ENCODE measurements at places on chromosomes 7 and 10.

DNA sequence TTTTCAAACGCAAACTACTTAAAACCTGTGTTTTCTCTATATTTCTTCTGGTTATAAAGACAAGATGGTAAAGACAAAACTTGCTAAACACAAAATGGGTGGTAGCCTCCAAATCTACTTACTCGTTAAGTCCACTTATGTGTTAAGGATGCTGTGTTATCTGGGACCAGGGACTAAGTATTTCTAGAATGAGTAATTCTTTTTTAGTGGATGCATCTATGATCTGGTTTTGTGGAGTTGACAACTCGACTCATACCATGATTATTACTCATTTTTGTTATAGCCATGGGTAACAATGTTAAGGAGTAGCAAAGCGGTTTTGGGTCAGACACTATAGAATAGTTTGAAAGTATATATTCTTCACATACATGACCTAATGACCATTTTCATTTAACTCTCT is 239.5 kb upstream of the FOXP2 start:
- no peaks in the 10 kb centered on the region for H3K4me1 ChIP-seq
- no peaks in the 10 kb centered on the region for H3K36me3 ChIP-seq
- no peak overlapping the region for H3K4me3 ChIP-seq
- no peak for DNase-seq

DNA sequence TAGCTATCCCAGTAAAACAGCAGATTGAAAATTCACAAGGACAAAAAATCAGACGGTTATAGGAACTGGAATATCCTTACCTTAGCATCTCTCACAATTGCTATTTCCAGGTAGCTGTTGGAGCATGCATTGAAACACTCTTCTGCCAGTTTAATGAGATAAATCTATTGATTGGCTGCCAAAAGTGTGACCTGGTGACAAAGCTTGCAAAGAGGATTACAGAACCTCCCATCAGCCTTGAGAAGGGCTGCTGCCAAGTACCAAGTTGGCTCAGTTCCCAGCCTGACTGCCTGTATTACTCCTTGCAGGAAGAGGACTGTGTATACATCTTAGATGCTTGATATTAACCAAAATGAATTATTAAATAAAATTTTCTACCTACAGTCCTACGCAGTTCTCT is 5.1 kb downstream of the PRLHR start:
- H3K36me3 ChIP-seq: no peaks in the 10 kb centered on the region
- H3K4me1 ChIP-seq: no peaks in the 10 kb centered on the region
- H3K27ac ChIP-seq: no peak overlapping the region
- peaks cover 17% of the 10 kb centered on the region for H3K27me3 ChIP-seq

DNA sequence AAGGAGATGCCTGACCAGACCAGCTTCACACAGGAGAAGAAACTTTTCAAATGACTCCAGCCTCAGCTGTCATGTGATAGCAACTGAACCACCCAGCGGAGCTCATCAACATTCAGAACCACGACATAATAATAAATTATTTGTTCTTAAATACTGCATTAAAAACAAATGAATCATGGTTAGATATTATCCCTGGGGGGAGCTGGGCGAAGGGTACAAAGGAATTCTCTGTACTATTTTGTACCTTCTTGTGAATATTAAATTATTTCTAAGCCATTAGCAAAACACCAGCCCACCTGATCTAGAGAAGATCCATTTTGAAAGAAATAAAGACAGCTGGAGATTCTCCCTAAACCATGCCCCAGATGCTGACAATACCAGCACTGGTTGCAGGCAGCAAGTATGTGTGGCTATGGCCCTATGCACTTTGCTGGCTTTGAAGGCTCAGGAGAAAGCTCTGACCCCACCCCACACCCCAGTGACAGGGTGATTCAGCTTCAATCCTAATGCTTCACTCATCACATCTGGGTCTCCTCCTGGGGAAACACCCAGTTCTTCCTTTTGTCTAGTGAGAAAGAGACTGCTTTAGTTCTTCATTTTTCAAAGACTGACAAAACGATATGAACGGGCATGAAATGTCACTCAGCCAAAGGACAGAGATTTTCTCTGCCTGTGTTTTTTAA is 45.5 kb upstream of the NKX2-3 start:
- H3K4me1 ChIP-seq: no peaks in the 10 kb centered on the region
- H3K27ac ChIP-seq: no peak overlapping the region
- no peaks in the 10 kb centered on the region for H3K27me3 ChIP-seq
- H3K4me3 ChIP-seq: no peak overlapping the region
- no peak for DNase-seq
- no peaks in the 10 kb centered on the region for H3K36me3 ChIP-seq

- no peaks in the 10 kb centered on the region for H3K36me3 ChIP-seq
- H3K4me3 ChIP-seq: no peak overlapping the region
- H3K4me1 ChIP-seq: no peaks in the 10 kb centered on the region
- H3K27ac ChIP-seq: no peak overlapping the region
- H3K27me3 ChIP-seq: no peaks in the 10 kb centered on the region
These were observed 4.5 kb downstream of the LLCFC1 start for GRCh38 chr7:142943706-142944268.

GRCh38 chr10:47418321-47418720 is 34.2 kb upstream of the ZNF488 start:
- H3K4me3 ChIP-seq: no peak overlapping the region
- no peaks in the 10 kb centered on the region for H3K4me1 ChIP-seq
- no peak for DNase-seq
- H3K27ac ChIP-seq: no peak overlapping the region
- H3K27me3 ChIP-seq: no peaks in the 10 kb centered on the region
- no peaks in the 10 kb centered on the region for H3K36me3 ChIP-seq

DNA sequence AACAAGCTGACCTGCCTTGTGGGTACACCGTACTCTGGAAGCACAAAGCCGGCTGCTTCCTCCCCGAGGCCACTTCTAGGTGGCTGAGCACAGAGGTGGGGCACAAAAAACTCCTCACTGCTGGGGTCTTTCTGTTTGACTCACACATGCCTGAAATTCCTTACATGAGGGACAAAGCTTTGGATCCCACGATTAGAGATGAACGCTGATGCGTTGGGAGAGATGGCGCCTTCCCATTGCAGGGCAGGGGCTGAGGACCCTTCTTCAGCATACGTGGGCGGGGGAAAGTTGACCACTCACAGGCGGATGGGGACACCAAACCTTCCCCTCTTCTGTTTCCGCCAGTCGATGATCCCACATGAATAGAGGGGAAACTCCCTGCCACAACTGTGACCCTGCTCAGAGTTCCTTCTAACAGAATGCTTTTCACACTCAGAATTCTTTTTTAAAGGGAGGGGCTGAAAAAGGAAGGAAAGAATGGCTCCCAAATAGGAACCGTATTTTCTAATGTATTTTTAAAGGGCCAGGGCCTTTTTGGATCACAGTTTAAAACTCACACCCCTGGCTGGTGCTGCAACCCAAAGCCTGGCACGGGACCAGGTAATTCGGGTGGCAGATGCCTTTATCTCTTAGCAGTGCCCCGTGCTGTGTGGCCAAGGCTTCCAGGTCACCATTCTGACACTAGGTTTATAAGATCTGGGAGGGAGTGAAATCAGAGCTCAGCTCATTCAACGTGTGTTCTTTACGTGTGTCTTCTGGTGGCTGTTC is 134.0 kb downstream of the PRKAG2 start:
- no peak for DNase-seq
- no peak overlapping the region for H3K4me3 ChIP-seq
- no peaks in the 10 kb centered on the region for H3K36me3 ChIP-seq
- H3K27ac ChIP-seq: no peak overlapping the region
- H3K4me1 ChIP-seq: peaks cover 7% of the 10 kb centered on the region

DNA sequence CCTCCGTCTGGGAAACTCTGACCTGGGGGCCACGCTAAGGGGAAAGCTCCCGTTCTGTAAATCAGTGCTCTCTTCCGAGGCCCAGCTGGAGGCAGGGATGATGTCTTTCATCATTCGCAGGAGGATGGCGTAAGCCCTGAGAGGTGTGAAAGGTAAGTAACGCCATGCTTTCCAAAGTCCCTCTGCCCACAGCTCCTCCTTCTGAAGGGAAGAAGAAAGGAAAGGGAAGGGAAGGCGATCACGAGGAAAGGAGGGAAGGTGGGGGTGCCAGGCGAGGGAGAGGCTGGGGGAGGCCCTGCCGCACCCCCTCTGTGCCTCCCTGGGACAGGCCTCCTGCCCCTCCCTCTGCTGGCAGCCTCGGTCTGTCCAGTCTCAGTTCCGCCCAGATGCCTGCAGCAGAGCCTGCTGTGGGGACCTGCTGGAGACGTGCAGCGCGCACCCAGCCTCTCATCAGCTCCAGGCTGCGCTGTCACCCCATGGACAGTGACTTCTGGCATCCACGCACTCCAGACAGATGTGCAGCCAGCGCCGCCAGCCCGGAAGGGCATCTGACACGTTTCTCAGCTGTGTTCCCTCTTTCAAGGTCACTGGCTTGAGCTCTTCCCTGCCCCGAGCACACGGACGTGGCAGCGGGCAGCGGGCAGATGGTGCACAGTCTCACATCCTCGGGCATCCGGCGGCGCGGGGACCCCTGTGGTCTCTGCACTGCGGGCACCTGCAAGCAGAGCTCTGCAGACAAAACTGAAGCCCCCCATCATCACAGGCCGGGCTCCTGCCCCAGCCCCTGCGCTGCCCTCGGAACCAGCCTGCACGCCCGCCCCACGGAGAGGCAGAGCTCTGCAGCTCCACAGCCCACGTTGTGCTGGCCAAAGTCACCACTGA is 60.6 kb downstream of the INSIG1 start:
- H3K4me1 ChIP-seq: no peaks in the 10 kb centered on the region
- DNase-seq: no peak
- no peak overlapping the region for H3K4me3 ChIP-seq
- no peaks in the 10 kb centered on the region for H3K27me3 ChIP-seq
- no peaks in the 10 kb centered on the region for H3K36me3 ChIP-seq

DNA sequence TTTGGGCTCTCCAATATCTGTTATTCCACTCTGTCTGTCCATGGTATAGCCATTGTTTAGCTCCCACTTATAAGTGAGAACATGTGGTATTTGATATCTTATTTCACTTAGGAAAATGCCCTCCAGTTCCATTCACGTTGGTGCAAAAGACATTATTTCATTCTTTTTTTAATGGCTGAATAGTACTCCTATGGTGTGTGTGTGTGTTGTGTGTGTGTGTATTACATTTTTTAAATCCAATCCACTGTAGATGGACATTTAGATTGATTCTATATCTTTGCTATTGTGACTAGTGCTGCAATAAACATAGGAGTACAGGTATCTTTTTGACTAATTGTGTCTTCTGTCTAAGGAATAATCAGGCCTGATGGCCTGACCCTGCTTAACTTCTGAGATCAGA is 7.4 kb upstream of the CPED1 start:
- H3K27ac ChIP-seq: no peak overlapping the region
- no peak overlapping the region for H3K4me3 ChIP-seq
- no peaks in the 10 kb centered on the region for H3K27me3 ChIP-seq
- no peaks in the 10 kb centered on the region for H3K4me1 ChIP-seq
- peaks cover 3% of the 10 kb centered on the region for H3K36me3 ChIP-seq

GRCh38 chr7:96952974-96953391 is 52.4 kb upstream of the DLX6 start:
- no peak overlapping the region for H3K4me3 ChIP-seq
- H3K4me1 ChIP-seq: no peaks in the 10 kb centered on the region
- H3K27me3 ChIP-seq: no peaks in the 10 kb centered on the region
- H3K27ac ChIP-seq: no peak overlapping the region

DNA sequence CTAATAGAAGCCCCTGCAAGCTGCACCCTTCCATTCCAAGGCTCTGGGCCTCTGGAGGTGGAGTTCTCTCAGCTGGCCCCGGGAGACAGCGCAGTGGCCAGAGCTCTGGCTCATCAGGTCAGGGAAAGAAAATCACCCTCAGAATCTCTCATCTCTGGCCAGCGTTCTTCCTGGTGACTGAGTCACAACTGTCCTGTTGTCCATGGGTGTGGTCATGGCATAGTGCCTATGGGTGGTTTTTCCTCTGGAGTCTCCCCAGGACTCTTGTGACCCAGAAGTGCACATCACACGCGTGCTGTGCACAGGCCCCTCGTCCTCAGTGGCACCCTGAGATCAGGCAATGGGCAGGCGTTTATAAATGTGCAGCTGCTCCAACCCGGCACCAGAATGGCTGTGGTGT is 27.4 kb upstream of the FXYD4 start:
- H3K4me3 ChIP-seq: no peak overlapping the region
- H3K36me3 ChIP-seq: no peaks in the 10 kb centered on the region
- H3K4me1 ChIP-seq: no peaks in the 10 kb centered on the region
- H3K27ac ChIP-seq: no peak overlapping the region
- H3K27me3 ChIP-seq: no peaks in the 10 kb centered on the region

- no peak overlapping the region for H3K4me3 ChIP-seq
- H3K27me3 ChIP-seq: no peaks in the 10 kb centered on the region
- no peaks in the 10 kb centered on the region for H3K4me1 ChIP-seq
- no peaks in the 10 kb centered on the region for H3K36me3 ChIP-seq
These were observed 50.6 kb upstream of the JAZF1 start for GRCh38 chr7:28231176-28231575.

DNA sequence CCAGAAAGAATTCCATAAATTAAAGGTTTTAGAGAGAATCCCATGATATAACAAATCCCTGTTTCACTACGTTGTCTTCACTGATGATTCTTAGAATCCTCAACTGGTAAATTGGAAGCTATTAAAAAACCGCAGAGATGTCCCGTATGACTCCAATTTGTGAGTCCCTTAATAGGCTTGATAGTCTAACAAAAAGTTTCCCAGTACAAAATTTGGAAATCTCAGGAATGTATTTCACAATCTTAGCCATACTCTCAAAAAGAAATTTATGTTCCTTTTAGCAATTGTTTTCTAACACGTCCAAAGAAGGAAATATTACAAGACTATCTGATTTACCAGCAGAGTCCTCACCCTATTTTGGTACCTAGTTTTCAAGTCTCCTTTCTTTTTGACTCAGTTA is 2.5 kb downstream of the TES start:
- H3K4me3 ChIP-seq: peak overlapping the region; percentile 85
- peaks cover 38% of the 10 kb centered on the region for H3K4me1 ChIP-seq
- H3K27me3 ChIP-seq: no peaks in the 10 kb centered on the region
- H3K36me3 ChIP-seq: no peaks in the 10 kb centered on the region
- no peak for DNase-seq

DNA sequence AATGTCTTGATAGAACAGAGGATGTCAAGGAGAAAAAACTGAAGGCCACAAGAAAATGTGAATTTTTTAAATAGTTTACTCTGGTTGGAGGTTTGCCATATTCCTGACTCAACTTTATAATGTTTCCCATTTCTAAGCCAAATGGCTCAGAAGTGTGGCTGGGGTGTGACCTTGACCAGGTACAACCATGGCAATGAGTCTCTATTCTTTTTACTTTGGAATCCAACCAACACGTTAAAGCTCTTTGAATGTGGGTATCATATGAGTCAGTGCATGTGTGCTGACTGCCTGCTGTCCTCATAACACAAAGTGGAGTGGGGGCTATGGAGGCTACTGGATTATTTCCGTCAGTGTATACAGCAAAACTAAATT is 33.5 kb upstream of the DLD start:
- no peaks in the 10 kb centered on the region for H3K4me1 ChIP-seq
- no peak for DNase-seq
- no peaks in the 10 kb centered on the region for H3K36me3 ChIP-seq
- no peaks in the 10 kb centered on the region for H3K27me3 ChIP-seq
- H3K27ac ChIP-seq: no peak overlapping the region

DNA sequence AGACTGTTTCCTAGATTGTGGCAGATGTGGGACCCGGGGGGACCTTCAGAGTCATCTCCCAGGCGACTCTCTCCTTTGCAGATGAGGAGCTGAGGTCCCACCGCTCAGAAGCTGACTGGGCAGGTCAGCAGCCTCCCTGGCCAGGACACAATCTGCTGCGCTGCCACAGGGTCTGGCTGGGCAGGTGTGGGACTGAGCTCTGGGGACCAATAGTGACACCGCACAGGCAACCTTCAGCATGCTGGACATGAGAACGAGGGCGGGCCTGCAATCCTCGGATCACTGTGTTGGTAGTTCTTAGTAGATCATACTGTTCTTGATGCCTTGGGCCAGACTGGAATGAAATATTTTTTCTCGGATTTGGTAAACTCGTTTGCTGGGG is 20.5 kb upstream of the CRYGN start:
- H3K27me3 ChIP-seq: no peaks in the 10 kb centered on the region
- DNase-seq: no peak
- peak overlapping the region; percentile 93 for H3K27ac ChIP-seq
- peaks cover 16% of the 10 kb centered on the region for H3K36me3 ChIP-seq
- H3K4me1 ChIP-seq: peaks cover 22% of the 10 kb centered on the region
